Cardiac muscle cell (in vitro differentiated cells and primary cell): ENCODE measurements at places on chromosomes 3 and 15.
A peak's percentile ranks its signal among the peaks of the same experiment; 100 is the strongest.

GRCh38 chr15:41780266-41780665 lies 6.0 kb downstream of the MAPKBP1 start:
- no peak for DNase-seq

DNA sequence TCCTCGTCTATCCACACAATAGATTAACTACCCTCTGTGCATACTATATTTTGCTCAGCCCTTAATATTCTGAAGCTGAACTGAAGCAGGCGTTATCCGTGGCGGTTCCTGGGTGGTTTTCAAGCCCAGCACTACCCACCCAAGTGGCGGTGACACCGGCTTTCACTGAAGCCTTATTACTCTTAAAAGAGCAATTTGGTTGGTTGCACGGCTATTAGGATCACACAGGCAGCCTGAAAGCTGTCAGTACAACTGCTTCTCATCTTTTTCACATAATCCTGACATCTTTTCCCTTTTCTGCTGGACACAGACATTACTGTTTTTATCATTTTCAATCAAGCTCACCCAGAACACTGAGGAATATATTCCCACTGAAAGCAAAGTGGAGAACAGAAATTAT lies 525.3 kb upstream of the ZNF717 start:
- no peak for DNase-seq

DNA sequence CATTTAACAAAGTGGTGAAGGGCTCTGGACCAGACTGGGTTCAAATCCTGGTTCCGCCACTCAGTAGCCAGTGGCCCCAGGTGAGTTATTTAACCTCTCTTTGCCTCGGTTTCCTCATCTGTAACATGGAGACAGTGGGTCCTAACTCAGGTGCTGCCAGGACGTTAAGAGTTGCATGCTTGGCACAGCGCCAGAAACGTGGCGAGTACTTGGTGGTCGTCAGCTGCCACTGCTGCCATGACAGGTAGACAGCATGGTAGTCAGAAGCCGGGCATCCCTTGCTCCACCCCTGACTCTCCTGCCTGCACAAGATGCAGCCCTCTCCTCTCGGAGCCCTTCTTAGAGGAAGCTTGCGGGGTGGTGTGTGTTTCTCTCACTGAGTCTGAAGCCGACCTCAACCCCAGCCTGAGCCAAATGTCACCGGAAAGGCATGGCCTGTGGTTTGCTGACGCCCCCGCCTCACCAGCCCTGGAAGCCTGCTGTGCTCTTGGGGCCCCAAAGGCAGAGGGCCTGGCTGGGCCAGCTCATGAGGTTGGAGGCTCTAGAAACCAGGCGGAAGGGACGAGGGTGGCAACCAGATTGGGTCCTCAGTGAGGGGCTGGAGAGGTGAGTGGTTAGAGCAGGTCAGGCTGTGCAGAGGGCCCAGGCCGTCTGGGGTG lies 160.8 kb upstream of the TLE3 start:
- no peak for DNase-seq

DNA sequence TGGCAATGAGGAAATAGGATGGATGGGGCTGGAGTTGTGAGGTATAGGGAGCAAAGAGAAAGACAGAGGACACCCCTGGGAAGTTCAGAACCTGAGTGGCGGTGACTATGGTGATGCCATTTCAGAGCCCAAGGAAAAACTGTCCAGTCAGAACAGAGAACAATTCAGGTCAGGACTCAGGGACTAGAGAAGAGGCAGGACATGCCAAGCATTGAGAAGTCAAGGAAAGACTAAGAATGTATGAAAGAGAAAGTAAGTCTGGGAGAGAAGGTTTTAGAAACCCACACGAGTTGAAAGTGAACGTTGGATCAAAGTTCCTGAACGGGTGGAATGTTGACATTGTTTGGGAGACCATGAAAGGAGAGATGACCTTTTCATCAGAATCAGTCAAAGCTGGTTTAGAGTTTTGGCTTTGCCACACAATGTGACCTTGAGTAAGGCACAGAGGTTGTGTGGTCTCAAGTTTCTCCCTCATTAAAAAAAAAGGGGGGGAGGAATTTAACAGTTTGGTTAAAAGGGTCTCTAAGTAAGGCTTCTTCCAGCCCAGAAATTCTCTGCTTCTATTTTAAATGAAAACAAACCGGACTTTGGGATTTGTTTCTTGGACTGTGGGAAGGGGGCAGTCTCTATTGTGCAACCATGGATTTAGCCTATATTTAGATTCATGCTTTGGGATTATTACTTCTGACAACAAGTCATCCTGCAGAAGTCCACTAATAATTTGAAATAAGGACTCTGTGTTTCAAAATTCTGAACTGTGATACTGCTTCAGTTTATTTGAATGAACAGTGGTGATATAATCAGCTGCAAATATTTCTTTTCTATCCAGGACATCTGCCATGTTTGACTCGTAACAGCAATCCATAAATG lies 315.9 kb upstream of the TBL1XR1 start:
- DNase-seq: no peak

GRCh38 chr3:186400662-186401061 lies 38.6 kb upstream of the DGKG start:
- peak; percentile 12 for DNase-seq

DNA sequence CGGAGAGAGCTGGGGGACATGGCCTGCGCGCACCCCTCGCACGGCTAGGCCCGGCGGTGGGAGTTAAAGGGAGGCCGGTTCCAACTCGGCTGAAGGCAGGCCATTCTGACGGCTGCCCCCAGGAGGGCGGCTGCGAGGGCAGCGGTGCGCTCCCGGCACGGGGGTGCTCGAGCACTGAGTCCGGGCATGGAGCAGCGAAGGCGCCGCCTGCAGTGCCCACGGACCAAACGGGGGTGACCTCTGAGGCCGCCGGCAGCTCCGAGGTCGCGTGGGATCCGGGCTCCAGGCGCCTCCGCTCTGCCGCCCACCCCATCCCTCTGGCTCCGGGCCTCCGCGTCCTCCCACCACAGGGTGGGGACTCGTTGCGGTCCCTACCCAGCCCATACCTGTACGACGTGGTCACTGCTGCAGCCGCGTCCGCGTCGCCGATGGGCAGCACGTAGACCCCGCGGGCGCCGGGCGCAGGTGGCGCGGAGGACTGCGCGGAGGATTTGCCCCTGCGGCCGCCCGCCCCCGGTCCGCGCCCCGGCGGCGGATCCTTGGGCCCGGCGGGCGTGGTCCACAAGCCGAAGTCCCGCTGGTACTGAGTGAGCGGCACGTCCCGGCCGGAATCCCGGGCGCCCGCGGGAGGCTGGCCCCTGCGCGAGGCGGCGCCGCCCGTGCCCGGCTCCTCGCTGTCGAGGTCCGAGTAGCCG lies 469 bp downstream of the MAP6D1 start:
- peak; percentile 9 for DNase-seq
